Ovary (tissue), 10 donors: ENCODE measurements at places on chromosomes 13 and 19.

DNA sequence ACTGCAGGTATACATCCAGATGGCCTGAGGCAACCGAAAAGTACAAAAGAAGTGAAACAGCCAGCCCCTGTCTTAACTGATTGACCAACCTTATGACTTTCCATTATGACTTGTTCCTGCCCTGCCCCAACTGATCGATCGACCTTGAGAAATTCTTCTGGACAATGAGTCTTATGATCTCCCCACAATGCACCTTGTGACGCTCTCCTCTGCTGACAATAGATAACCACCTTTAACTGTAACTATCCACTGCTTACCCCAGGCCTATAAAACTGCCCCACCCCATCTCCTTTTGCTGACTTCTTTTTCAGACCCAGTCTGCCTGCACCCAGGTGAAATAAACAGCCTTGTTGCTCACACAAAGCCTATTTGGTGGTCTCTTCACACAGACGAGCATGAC is 11.2 kb downstream of the ZNF83 start:
- DNase-seq = no peak

- peak; percentile 70 for DNase-seq
These were observed 4.6 kb upstream of the SIGLEC10 start for GRCh38 chr19:51422053-51422448.

- no peak for DNase-seq
These were observed 5.9 kb upstream of the LAMP1 start for GRCh38 chr13:113291129-113291528.

DNA sequence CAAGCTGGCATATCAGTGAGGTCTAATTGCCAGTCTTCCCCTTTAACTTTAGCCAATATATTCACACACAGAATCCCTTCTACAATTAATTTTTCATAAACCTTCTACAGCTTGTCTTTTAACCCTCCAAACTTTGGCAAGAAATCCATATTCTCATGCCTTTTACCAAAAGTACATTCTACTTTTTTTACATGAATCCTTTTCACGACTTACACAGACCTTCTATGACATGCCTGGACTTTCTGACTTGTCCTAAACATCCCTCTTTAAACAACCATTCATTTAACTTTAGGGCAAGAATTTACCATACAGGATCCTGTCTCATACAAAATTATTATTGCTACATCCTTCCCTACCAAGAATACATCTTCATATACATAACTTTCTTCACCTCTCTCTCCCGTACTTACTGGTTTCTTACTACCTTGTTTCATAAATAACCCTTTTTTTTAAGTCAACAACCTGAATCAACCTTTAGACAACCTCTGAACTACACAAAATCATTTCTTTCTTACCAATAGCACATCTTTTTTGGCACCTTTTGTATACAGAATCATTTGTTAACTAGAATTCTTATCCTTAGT is 23.5 kb downstream of the ZNF544 start:
- no peak for DNase-seq

DNA sequence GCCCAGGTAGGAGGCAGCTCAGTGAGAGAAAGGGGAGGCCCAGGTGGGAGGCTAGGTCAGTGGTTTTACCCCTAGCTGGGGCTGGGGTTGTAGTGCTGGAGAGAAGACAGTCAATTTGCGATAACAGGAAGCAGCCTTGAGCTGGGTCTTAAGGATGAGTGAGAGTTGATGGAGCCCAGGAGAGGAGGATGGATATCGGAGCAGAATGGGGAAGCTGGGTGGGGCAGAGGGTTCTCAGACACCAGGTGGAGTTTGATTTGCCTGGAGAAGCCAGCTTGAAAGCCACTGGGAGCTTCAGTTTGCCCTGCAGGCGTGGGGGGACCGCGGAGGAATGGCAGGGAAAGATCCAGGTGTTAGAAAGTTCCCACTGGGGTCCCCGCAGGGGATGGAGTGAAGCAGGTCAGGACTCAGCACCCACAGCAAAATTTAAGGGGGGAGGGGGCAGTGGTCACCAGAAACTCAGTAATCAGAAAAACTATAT is 836 bp upstream of the CDC42EP5 start:
- DNase-seq = no peak

DNA sequence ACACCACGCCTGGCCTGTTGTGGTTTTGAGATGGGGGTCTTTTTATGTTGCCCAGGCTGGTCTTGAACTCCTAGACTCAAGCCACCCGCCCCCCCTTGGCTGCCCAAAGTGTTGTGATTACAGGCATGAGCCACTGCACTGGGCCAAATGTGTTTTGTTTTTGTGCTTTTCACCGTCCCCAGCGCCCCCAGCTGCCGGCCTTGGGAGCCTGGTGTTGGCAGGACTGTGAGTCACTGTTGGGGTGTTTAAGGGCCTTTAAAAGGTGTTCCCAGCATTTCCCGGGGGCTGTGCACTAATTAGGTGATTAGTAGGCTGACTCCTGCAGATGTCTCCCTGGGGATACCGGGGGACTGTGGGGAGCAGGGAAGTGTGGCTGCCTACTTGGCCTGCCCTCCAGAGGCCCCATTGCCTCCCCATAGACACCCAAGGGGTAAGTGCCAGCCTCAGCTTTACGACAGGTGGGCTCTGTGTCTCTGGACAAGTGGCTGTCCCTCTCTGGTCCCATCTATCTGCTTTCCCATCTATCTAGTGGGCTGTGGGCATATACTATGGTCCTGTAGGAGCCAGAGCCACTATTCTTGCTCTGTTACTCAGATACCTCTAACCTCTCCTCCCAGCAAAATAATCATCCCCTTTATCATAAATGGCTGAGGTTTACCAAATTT is 11.8 kb upstream of the TLE5 start:
- no peak for DNase-seq

GRCh38 chr13:95304453-95304852 is 3.2 kb upstream of the ABCC4 start:
- DNase-seq = no peak

- peak; percentile 43 for DNase-seq
These were observed 18.0 kb downstream of the SLC5A5 start for GRCh38 chr19:17889609-17890214.

DNA sequence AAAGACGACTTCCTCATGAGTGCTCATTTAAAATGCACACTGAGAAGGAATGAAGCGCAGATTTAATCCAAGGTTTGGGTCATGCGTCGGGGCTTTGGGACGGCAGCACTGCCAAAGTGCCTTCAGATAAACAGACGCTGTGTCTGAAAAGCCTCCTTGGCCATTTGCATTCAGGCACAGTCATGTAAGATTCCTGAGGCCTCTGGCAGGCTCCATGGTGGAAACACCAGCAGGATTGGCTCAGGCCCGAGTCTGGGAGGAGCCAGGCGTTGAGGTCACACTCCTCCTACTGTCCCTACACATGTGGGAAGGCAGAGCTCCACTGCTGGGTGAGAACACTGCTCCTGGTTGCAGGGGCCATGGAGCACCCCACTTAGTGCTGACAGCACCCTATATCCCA is 113.3 kb upstream of the KL start:
- DNase-seq = peak; percentile 37

GRCh38 chr19:45781214-45782161 is 802 bp downstream of the DMPK start:
- DNase-seq = peak; percentile 57

GRCh38 chr13:45522571-45522970 is 57.8 kb downstream of the COG3 start:
- no peak for DNase-seq

DNA sequence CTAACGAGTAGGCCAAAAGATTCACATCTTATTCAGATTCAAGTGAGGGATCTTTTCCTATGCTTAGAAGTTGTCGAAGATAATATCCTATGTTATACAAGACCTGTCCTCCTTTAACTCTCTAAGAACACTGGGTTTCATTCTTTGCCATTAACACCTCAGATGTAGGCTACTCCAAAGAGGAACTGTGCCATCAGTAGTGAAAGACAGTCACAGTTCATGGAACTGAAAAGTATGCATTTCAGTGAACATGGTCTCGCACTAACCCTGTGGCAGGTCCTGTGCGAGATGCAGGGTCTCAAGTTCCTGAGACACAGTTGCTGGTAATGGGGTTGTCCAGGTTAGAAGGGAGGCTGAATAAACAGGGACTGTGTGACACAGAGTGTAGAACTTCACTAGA is 4.1 kb downstream of the LGALS16 start:
- no peak for DNase-seq

GRCh38 chr19:48644839-48645619 is 958 bp downstream of the CA11 start:
- peak; percentile 80 for DNase-seq

GRCh38 chr13:99655351-99656091 is 154.2 kb downstream of the TM9SF2 start:
- DNase-seq = no peak

DNA sequence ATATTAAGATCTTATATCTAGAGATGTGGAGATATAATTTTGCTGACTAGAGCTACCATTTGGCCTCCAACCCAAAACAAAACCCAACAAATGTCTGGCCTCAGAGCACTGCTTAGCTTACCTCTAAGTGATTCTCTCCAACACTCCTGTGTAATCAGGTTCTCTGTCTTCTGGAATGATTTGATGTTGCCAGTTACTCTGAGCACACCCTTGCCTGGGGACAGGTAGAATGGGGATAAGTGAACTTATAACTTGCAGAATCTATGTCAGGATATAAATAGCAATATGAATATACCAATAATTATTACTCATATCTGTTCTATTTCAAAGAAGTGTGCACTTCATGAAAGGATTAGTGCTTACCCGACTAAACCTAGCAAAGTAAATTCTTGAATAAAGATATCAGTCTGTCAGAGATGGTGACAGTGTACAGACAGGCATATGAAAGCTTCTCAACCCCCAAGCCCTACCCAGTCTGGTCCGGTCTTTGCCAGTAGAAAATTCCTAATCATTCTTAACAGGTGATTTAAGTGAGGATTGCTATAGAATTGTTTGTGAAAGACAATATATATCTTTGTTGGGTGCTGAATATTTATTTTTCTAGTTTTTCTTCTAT is 33.0 kb downstream of the ZAR1L start:
- no peak for DNase-seq

GRCh38 chr19:12953138-12953798 is 3.8 kb downstream of the GADD45GIP1 start:
- peak; percentile 49 for DNase-seq

DNA sequence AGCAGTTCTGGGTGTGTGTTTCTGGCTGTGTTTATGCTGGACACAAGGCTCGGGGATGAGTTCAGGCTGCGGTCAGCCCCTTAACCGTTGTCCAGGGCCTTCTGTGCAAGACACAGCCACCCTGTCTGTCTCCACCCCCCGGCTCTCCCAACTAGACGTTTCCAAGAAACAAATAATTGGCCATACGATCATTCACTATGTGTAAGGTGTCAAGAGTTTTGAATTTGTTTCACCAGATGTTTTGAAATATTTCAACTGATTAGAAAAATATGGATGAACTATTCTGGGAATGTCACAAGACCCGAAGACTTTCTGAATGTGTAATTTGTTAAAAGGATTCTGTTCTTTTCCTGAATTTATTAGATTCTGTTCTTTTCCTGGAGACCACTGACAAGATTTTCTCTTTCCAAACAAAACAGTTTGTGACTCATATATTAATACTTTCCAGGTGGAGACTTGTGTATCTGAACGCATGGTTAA is 318.2 kb downstream of the MYO16 start:
- no peak for DNase-seq

GRCh38 chr19:9956956-9957355 is 20.6 kb upstream of the OLFM2 start:
- no peak for DNase-seq

DNA sequence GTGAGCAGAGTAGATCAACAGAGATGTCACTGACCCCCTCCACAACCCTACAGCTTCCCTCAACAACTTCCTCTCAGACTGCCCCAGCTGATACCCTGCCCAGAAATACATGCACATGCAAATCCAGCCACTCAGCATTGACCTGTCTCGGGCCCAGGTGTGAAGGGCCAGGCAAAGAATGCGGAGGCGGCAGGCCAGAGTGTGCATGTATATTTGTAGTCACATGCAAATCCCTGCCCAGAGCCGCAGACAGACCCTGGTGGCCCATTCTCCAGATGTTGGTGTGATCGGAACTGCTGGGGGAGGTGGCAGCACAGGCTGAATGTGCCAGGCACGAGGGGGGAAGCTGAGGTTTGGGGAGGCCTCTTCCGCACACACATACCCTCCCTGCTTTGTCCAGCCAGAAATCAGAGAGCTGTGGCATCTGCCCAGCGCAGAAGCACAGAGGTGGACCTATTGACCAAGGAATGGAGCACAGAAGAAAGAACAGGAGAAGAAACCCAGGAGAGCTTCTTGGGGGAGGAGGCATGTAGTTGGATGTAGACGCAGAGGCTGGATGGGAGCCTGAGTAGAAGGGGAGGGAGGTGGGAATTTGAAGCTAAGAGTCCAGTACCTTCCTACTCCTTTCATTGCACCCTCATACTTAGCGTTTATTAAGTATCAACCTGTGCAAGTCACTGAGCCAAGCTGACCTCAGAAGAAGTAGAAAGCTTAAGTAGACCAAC is 14.4 kb downstream of the MEF2B start:
- DNase-seq = no peak

DNA sequence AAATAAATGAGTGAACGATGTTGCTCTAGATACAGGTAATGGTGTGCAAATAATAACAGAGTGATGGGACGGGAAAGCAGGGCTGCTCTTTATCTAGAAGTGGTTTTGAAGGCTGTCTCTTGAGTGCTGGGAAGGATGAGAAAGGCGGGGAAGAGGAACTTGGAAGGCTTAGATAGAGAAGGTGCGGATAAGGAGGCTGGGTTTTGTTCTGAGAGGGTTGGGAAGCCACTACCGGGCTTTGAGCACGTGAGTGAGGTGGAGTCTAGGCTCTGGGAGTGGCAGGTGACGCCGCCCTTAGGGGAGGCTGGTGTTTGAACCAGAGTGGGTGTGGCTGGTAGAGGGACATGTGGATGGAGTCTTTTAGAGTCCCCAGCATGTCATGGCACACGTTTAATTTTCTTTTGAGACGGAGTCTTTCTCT is 811 bp downstream of the ARMC6 start:
- DNase-seq = no peak

DNA sequence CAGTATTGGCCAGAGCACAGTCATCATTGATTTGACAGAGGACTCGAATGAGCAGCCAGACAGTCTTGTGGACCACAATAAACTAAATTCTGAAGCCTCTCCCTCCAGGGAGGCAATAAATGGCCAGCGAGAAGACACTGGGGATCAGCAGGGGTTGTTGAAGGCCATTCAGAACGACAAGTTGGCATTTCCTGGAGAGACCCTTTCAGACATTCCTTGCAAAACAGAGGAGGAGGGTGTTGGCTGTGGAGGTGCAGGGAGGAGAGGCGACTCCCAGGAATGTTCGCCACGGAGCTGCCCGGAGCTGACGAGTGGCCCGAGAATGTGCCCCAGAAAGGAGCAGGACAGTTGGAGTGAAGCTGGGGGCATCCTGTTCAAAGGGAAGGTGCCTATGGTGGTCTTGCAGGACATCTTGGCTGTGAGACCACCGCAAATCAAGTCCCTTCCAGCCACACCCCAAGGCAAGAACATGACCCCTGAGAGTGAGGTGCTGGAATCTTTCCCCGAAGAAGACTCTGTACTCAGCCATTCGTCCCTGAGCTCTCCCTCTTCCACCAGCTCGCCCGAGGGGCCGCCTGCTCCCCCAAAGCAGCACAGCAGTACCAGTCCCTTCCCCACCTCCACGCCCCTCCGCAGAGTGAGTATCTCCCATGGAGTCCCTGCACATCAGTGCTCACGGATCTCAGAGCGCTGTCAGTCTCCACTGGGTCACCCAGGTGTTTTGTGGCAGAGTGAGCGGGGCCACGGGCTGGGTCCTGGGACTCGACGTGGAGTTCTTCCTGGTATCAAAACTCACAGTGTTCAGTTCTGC is 6.9 kb downstream of the CHAF1A start:
- DNase-seq = no peak

- DNase-seq = no peak
These were observed 7.9 kb downstream of the CFD start for GRCh38 chr19:867301-867793.
